ENCODE measurements at places on chromosomes 7 and 10.

- peak; percentile 61 for DNase-seq
Observed at GRCh38 chr7:79933144-79933543, 201.5 kb upstream of the GNAI1 start.

- no peak for DNase-seq
Observed at GRCh38 chr7:108535257-108535656, 9.3 kb upstream of the PNPLA8 start.

DNA sequence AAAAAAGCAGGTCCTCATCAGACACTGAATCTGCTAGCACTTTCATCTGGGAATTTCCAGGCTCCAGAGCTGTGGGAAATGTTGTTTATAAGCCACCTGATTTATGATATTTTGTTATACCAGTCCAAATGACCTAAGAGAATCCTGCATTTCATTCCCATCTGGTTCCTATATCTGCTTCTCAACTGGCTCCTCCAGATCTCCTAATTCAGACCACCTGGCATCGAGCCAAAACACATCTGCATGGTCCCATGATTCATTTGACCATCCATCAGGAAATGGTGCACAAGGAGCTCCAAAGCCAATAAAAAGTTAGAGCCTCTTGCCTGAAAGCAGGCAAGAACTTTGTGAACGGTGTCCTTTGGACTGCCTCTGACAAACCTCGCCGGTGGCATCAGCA lies 108.9 kb downstream of the IPMK start:
- no peak for DNase-seq

DNA sequence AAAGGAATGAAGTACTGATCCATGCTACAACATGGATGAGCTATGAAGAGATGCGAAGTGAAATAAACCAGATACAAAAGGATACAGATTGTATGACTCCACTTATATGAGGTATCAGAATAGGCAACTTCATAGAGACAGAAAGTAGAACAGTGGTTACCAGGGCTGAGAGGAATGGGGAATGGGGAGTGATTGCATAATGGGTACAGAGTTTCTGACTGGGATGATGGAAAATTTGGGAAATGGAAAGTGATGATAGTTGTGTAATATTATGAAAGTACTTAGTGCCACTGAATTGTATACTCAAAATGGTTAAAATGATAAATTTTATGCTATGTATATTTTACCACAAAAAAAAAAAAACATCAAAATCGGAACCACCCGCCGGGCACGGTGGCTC lies 3.9 kb downstream of the ATXN7L1 start:
- no peak for DNase-seq

DNA sequence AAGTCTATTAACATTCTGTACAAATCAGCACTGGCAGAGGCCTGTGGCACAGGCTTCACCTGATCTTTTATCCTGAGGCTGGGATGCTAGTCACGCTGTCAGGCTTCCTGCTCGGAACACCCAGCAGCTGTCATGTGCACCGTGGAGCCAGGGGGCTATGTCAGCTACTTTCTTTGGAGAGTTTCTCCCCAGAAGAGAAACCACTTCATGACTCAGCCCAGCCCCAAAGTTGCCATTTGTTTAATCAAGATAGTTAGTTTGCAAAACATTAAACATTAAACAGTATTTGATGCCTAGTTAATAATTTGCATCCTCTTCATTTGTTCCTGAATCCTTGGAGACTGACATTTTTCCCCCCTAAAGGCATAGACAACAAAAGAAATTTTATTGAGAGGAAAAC lies at the start of gene HABP2:
TSS of gene HABP2 (plus strand) at position 353 of the 400 bp plus-strand sequence. CDS start 69 bp downstream, outside the sequence.
- no peak for DNase-seq

- no peak for DNase-seq
Observed at GRCh38 chr7:138753150-138753518, 44.7 kb upstream of the TMEM213 start.

DNA sequence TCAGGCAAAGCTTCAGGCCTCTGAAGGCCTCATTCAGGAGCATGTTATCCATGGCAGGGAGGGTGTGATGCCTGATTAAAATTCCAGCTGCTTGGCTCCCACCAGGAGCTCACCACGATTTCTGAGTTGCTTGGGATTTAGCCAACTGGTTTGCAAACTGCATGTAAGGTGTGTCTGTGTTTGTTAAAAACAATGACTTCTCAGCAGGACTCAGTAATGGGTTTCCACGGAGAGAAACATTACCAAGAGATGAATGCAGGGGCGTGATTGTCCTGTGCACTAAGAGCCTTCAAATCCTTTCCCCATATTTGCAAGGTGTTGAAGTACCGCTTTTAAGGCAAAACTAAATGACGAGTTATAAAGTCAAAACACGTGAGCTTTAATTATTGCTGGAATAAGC lies 88.8 kb upstream of the BTBD16 start:
- no peak for DNase-seq

DNA sequence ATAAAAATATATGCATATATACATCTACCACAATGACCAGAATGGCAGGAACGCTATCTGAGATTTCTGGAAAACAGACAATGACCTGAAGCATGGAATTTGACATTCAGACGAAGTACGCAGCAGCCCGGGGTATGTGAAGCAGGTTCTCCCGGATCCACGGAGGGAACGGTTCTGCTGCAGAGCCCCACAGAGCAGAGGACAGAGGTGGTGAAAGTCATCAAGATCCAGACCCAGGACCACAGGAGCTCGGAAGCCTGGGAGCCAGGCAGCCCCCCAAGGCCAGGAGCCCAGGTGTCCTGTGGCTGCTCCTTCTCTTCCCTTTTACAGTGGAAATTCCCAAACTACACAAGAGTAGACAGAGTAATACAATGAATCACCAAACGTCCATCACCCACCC lies 42.1 kb upstream of the DNAAF5 start:
- DNase-seq: no peak

- no peak for DNase-seq
Observed at GRCh38 chr7:43799605-43800004, 41.1 kb downstream of the BLVRA start.

DNA sequence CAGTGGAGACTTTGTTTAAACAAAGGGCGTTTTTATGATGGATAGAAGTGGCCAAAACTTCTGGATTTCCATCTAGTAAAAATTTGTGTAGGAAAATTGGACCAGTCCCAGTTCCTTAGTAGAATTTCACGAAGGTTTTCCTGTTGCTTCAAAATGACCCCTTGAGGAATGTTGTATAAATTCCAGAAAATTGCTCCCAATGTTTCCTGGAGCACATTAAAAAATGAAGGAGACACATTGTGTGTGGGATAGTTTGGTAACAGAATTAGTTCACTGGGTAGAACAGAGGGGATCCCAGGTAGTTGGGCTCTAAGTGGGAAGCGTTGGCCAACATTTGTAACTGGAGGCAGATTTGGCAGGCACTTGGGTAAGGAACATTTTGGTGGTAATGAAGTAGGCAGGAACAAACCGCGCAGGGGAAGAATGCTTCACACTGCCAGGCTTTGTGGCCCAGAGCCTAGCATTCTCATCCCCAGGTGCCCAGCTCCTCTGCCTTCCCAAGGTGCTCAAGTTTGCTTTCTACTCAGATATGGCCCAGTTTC lies 758.6 kb downstream of the AUTS2 start:
- no peak for DNase-seq

DNA sequence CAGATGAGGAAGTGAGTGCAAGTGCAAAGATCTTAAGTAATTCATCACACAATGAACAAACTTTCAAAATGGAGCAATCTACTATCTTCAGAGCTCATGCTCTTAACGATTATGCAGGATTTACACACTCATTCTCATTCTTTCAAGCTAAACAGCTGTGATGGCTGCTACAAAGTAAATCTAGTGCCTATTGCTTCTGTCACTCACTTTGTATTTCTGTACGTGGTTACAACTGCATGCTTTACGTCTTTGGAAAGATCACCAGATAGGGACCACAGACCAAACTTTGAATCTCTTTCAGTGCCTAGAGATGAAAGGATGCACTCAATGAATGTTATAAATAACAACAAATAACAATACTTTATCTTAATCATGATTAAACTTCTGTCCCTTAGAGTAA lies 194.6 kb downstream of the MAGI2 start:
- DNase-seq: no peak

- no peak for DNase-seq
Observed at GRCh38 chr7:70622936-70623335, 509.0 kb upstream of the GALNT17 start.

GRCh38 chr10:93471110-93471651 lies 11.0 kb downstream of the MYOF start:
- peak; percentile 91 for DNase-seq

DNA sequence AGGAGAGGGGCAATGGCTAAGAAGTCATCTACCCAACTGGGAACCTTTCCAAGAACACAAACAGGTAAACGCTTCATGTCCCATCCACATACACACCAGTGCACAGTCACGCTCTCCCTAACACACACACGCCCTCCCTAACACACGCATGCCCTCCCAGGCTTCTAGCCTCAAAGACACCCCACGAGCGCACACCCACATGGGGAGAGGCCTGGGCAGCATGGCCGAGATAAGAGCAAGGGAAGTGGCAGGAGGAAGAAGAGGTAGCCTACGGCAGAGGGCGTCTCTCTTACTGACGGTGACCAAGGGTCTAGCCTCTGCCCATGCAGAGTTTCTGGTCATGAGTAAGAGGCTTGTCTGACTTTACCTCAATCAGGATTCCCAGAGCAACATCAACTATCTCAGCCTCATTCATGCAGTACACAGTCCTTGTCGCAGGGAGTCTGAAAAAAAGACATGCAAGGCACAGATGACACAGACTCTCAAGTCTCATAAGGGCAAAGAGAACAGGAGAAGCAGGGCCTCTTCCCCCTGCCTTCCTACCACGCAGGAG lies 3.1 kb downstream of the CYREN start:
- no peak for DNase-seq

- DNase-seq: no peak
Observed at GRCh38 chr10:9515922-9516321, 1461.4 kb downstream of the GATA3 start.

DNA sequence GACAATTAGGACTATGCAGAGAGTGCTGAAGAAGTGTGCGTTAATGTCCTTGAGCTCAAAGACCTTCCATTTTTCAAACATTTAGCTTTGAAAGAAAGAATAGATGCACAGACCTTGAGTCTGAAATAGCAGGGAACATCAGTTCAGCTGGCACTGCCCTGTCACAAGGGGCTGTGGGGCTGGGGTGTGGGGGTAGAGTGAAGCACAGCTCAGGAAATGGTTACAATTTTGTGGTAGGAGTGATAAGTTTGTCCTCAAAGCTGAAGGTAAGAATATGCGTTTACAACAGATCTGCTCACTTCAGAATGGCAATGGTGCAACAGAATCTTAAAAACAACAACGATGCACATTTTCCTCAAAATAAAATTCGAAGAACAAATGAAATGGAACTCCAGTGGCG lies 33.6 kb downstream of the SMKR1 start:
- no peak for DNase-seq

- DNase-seq: no peak
Observed at GRCh38 chr10:97388152-97388551, 13.0 kb downstream of the RRP12 start.

DNA sequence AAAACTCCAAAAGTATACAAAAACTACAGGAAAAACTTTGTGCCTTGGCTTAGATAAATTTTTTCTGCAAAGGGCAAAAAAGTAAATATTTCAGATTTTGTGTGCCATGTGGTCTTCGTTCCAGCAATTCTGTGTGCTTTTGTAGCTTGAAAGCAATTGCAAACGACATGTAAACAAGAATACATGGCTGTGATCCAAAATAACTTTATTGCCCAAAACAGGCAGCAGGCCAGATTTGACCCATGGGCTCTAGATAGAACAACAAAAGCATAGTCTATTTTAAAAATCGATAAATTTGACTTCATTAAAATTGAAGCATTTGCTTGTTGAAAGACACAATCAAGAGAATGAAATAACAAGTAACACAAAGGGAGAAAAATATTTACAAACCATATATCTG lies 336.6 kb downstream of the HPSE2 start:
- no peak for DNase-seq

- DNase-seq: no peak
Observed at GRCh38 chr10:116737627-116738327, 4.6 kb downstream of the HSPA12A start.

DNA sequence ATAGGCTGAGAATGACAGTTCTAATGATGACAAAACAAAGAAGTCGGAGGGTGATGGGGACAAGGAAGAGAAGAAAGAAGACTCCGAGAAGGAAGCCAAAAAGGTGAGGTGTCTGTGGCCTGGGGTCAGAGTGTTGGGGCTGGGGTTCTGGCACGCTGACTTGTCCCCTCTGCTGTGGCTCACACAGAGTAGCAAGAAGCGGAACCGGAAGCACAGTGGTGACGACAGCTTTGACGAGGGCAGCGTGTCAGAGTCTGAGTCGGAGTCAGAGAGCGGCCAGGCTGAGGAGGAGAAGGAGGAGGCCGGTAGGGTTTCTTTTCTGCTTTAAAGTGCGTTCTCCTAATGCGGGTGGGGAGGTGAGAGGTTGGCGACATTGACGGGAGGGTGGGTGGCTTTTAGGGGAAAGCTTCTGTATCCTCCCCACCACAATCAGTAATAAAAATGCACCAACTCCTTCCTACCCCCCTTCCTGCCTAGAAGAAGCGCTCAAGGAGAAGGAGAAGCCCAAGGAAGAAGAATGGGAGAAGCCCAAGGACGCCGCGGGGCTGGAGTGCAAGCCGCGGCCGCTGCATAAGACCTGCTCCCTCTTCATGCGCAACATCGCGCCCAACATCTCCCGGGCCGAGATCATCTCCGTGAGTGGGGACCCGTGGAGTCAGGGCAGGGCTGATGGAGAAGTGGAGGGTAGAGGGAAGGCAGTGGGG lies 4.6 kb downstream of the UFSP1 start:
- no peak for DNase-seq

GRCh38 chr10:68474021-68474420 lies 2.2 kb upstream of the DNA2 start:
- DNase-seq: no peak

DNA sequence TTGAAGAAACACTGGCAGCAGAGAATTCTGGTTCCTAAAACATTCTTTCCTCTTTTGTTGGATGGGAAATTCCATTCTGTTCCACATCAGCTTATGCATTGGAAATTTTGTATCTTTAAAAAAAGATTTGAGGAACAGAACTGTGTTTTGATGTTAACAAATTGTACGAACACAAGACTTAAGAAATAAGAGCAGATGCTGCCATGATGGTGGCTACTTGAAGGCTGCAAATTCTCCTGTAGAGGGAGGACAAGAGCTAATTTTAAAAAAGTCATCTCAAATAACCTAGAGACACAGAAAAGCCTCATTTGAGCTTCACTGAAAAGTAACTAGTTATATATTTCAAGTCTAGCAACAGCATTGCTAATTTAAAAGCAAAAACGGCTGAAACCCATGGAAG lies 29.8 kb downstream of the NDUFB2 start:
- no peak for DNase-seq

- DNase-seq: no peak
Observed at GRCh38 chr7:95255691-95256090, 68.6 kb downstream of the PON1 start.

- no peak for DNase-seq
Observed at GRCh38 chr10:34596351-34596750, 218.7 kb downstream of the PARD3 start.

- no peak for DNase-seq
Observed at GRCh38 chr7:56287429-56288138, 171.4 kb upstream of the NUPR2 start.

DNA sequence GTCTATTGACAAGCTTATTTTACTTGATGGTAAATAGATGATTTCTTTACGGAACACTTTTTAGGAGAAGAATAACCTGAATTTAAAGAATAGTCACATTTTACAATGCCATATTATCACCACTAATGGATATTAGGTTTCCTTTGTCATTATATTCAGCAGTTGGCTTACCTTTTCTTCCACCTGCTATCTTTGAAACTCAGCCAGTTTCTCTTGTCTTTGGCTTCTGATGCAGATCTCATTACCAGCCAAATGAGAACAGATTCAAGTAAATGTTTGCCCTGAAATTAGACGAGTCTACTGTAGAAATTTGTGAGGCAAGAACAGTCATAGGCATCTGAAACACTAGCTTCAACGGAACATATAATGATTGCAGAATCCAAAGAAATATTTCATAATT lies 85.5 kb upstream of the OIT3 start:
- no peak for DNase-seq

Measured in non-pigmented ciliary epithelial cell (primary cell).